ENCODE measurements at places on chromosomes 3 and 15. TPM values are rescaled to one million over a fixed set of nuclear protein-coding genes. Genes with fewer than 3 reads are reported as not detected.

Gene CATSPER2
- 5.0 TPM for total RNA-seq

Gene TASOR
- total RNA-seq, result 21.5 TPM

Gene CYP8B1
- not detected for total RNA-seq

Gene HTR3E
- not detected for total RNA-seq

Gene PIK3CA
- total RNA-seq, result 5.0 TPM

Gene NBEAL2
- 168 TPM for total RNA-seq

Gene ROPN1B
- 1.5 TPM for total RNA-seq

Gene ADPRH
- 0.65 TPM for total RNA-seq

Gene FEZF2
- total RNA-seq, result not detected

Gene LSG1
- total RNA-seq, result 37.8 TPM

Gene APOD
- 0.91 TPM for total RNA-seq

Gene KIF23
- total RNA-seq, result 82.2 TPM

Gene MINAR1
- total RNA-seq, result 0.25 TPM

Gene CCR9
- not detected for total RNA-seq

Gene SPATA12
- 0.05 TPM for total RNA-seq

Gene ARPIN
- 4.7 TPM for total RNA-seq

Gene RNF168
- 19.5 TPM for total RNA-seq

Gene TF
- total RNA-seq, result 0.03 TPM

Gene ASB14
- total RNA-seq, result not detected

Gene RBP2
- not detected for total RNA-seq

Gene SLC15A2
- total RNA-seq, result 2.3 TPM

Measured in HT-29 (cell line).